SJCRH30 (cell line): ENCODE measurements at places on chromosomes 2 and 18. TPM values are rescaled to one million over a fixed set of nuclear protein-coding genes. Genes with fewer than 3 reads are reported as not detected.

PIEZO2 gene
- 0.32 and 0.79 TPM in 2 replicates for total RNA-seq

FNDC4 gene
- 0.91 and 1.3 TPM in 2 replicates for total RNA-seq

GKN2 gene
- total RNA-seq = not detected in 2 replicates

FOXD4L1 gene
- total RNA-seq = 0.43 and 1.0 TPM in 2 replicates

DNA sequence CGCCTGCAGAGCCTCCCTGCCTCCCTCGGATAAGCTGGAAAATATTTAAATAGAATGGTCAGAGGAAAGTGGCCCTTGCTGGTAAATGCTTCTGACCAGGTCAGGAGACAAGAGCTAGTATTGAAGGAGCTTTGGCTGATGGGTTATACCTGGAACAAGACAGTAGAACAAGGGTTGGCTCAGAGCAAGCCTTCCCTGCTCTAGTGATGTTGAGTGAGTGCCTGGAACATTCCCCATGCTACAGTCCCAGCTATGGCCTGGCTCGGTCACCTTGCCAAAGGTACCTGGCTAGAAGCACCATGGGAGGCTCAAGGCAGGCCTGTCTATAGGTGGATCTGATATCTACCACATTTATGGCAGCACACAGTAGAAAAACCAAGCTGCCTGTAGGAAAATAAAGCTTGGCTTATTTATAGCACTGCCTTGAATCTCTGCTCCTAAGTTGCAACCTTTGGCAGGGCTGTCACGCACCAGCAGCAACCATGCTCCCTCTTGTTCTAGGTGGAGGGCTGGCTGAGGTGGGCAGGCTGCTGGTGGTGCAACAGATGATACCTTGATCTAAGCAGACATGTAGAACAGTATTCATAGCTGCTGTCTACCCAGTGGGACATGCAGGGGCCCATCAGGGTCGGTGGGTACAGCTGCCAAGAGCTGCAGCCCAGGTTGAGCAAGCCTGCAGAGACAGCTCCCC, 66.7 kb upstream of the BCL2L11 start:
- H3K36me3 ChIP-seq = no peaks in the 10 kb centered on the region
- H3K4me3 ChIP-seq = no peak overlapping the region
- no peaks in the 10 kb centered on the region for H3K4me1 ChIP-seq
- H3K27ac ChIP-seq = no peak overlapping the region
- no peak for DNase-seq
- H3K27me3 ChIP-seq = 0 out of 2 replicates have a peak, but pooled peaks cover 2% of the 10 kb centered on the region

UGT1A3 gene
- not detected in 2 replicates for total RNA-seq

CERS6 gene
- 35.1 and 37.6 TPM in 2 replicates for total RNA-seq

DNA sequence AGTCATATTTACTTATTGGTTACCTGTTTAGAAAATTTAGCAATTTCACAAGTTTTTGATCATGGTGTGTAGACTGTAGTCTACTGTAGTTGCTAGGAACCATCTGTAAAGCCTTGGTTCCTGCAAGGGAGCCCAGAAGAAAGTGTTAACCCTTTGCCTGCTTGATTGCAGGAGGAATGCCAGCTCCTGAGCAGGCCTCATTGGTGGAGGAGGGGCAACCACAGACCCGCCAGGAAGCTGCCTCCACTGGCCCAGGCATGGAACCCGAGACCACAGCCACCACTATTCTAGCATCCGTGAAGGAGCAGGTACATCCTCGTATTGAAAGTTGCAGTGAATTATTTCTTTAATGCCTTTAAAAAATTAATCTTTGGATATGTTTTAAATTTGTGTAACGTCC, 76.3 kb downstream of the PKP4 start:
- H3K27ac ChIP-seq = no peak overlapping the region
- DNase-seq = no peak
- H3K36me3 ChIP-seq = peaks cover 19% of the 10 kb centered on the region; the same call in 1 of the 2 replicates
- no peaks in the 10 kb centered on the region for H3K4me1 ChIP-seq
- no peak overlapping the region for H3K4me3 ChIP-seq

GRCh38 chr2:200221055-200221955, 85.2 kb upstream of the SPATS2L start:
- no peak for DNase-seq
- no peak overlapping the region for H3K4me3 ChIP-seq
- H3K4me1 ChIP-seq = peaks cover 17% of the 10 kb centered on the region
- no peak overlapping the region for H3K27ac ChIP-seq

DNA sequence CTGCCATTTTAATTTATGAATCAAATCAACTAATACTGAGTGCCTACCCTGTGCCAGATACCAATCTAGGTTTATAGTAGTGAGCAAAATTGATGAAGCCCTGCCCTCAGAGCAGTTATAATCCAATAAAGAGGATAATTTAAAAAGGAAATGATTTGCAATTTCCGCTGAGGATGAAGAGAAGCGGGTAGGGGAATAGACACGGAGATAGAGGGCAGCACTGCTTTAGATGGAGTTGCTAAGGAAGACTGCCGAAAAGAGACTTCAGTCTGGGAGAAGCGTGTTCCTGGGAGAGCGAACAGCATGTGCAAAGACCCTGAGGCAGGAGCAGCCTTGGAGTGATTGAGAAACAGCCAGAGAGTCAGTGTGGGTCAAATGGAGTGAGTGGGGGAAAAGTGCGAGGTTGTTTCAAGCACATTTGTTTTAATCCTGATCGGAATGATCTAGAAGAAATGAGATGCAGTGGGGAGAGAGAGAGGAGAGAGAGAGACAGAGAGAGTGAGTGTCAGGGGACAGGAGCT, 12.4 kb downstream of the LAMA3 start:
- H3K36me3 ChIP-seq = no peaks in the 10 kb centered on the region
- H3K27ac ChIP-seq = no peak overlapping the region
- no peaks in the 10 kb centered on the region for H3K4me1 ChIP-seq
- no peak for DNase-seq
- no peak overlapping the region for H3K4me3 ChIP-seq

ERICH2 gene
- total RNA-seq = 0.68 and 2.1 TPM in 2 replicates

- no peaks in the 10 kb centered on the region for H3K4me1 ChIP-seq
- no peaks in the 10 kb centered on the region for H3K36me3 ChIP-seq
- H3K27me3 ChIP-seq = no peaks in the 10 kb centered on the region
- H3K27ac ChIP-seq = no peak overlapping the region
- DNase-seq = no peak
- no peak overlapping the region for H3K4me3 ChIP-seq
These were observed 193.2 kb downstream of the ICOS start for GRCh38 chr2:204129591-204130294.

- H3K36me3 ChIP-seq = no peaks in the 10 kb centered on the region
- H3K27me3 ChIP-seq = no peaks in the 10 kb centered on the region
- no peak overlapping the region for H3K4me3 ChIP-seq
- no peaks in the 10 kb centered on the region for H3K4me1 ChIP-seq
- no peak for DNase-seq
These were observed 414.4 kb upstream of the ACVR2A start for GRCh38 chr2:147430408-147430807.

CHST9 gene
- 9.2 and 10.7 TPM in 2 replicates for total RNA-seq

DNA sequence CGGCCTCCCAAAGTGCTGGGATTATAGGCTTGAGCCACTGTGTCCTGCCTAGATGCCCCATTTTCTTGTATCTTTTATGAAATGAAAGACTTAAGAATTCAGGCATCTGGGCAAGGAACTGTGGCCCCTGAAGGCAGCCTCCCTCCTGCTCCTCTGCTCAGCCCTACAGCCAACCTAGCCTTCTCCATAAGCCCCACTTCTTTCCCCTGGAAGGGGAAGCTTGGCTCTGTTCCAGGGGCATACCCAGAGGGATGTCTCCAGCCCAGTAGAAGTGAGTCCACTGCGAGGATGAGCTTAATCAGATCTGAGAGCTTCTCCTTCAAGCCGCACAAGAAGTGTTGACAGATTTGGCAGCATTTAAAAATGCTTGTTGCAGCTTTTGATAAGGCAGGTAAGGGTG, 39.7 kb downstream of the RHOB start:
- no peak overlapping the region for H3K27ac ChIP-seq
- H3K4me1 ChIP-seq = peaks cover 7% of the 10 kb centered on the region
- no peaks in the 10 kb centered on the region; the same call in 1 of the 2 replicates for H3K27me3 ChIP-seq
- DNase-seq = no peak

UGT1A5 gene
- not detected in 2 replicates for total RNA-seq

DNA sequence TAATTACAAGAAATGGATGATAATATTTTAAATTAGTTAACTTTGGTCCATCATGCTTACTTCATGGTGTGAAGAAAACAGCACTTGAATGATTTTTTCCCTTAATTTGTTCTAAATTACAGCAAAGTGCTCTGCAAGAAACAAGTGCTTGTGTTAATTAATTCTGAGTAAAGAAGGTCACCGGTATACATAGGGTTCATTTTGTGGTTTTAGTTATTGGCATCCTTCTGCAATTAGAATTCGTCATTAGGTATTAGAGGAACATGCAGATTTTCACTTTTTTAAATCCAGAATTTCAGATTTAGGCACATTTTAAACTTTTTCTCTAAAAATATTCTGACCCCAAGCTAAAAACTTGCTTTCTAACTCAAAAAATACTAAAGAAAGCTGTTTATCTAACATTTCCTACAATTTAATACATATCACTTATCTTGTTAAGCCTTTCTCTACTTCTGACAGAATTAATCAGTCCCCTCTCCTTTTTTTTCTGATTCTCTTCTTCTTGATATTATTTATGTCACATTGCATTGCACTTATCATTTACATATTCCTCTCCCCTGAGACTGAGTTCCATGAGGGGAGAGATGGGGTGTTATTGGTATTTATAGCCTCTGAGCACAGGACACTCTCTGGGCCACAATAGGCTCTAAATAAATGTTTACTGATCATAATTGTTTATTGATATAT, 129.2 kb downstream of the PLA2R1 start:
- no peak overlapping the region for H3K27ac ChIP-seq
- no peaks in the 10 kb centered on the region for H3K27me3 ChIP-seq

RSAD2 gene
- total RNA-seq = not detected in 2 replicates
